ENCODE measurements at places on chromosomes 3 and 15.

DNA sequence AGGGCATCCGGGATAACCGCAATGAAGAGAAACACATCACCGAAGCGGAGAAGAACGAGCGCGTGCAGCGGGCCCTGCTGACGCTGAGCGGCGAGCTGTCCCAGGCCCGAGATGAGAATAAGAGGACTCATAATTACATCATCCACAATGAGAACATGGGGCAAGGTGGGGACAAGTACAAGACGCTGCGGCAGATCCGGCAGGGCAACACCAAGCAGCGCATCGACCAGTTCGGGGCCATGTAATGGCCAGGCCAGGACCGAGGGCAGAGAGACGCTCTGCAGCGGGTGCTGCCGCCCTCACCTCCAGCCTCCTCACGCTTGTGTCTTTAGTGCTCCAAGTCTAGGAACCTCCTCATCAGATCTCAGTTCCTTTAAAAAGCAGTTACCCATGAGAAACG lies 863.7 kb upstream of the ALCAM start:
- H3K27me3 ChIP-seq, result no peaks in the 10 kb centered on the region
- H3K4me3 ChIP-seq, result no peak overlapping the region
- no peaks in the 10 kb centered on the region for H3K36me3 ChIP-seq
- H3K4me1 ChIP-seq, result no peaks in the 10 kb centered on the region
- no peak overlapping the region for H3K27ac ChIP-seq

- peaks cover 21% of the 10 kb centered on the region for H3K36me3 ChIP-seq
- peak overlapping the region; percentile 79 for H3K27ac ChIP-seq
- H3K4me1 ChIP-seq, result peaks cover 38% of the 10 kb centered on the region
These were observed 14.1 kb downstream of the CLDN1 start for GRCh38 chr3:190308154-190308553.

DNA sequence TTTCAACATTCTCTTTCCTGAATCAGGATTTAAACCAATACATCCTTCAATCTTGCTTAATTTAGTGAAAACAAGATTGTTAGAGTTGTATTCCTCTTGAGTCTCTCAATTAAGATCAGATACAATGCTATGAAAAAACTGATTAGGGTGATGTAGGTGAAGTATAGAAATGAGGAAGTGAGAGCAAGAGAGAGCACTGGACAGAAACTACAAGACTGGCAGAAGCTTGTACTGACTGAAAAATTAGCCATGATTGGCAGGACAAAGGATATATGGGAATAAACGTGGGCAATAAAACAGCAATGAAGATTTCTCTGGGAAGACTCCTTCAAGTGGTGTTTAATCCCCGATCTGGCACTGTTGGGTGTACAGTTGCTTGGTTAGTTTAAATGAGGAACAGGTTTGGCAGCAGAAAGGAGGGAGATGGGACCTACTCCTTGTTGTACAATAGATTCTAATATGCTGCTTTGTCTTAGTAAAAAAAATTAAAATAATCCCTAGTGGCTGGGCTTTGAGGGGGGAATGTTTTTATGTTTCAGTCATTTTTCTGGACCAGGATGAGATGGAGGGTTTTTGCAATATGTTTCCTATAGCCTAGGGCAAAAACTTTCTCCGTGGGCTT lies 252.7 kb downstream of the SLC9A9 start:
- no peak overlapping the region for H3K27ac ChIP-seq
- no peak overlapping the region for H3K4me3 ChIP-seq
- H3K36me3 ChIP-seq, result no peaks in the 10 kb centered on the region
- peaks cover 7% of the 10 kb centered on the region for H3K4me1 ChIP-seq
- no peaks in the 10 kb centered on the region for H3K27me3 ChIP-seq
- DNase-seq, result no peak

DNA sequence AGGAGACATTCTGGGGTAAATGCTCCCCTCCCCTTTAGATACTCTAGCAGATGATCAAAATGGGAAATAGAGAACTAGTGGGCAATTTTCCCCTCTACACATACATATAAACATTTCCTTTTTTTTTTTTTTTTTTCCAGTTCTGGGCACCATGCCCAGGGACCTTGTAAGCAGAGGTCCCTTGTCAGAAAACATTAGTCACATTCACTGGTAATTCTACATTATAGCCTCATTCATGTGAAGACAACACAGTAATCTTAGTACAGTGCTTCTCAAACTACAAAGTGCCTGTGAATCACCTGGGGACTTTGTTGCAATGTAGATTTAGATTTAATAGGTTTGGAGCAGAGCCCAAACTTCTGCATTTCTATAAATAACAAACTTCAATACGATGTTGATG lies 60.1 kb upstream of the ACTC1 start:
- no peak for DNase-seq
- peaks cover 21% of the 10 kb centered on the region for H3K36me3 ChIP-seq
- H3K27ac ChIP-seq, result no peak overlapping the region
- H3K27me3 ChIP-seq, result no peaks in the 10 kb centered on the region

DNA sequence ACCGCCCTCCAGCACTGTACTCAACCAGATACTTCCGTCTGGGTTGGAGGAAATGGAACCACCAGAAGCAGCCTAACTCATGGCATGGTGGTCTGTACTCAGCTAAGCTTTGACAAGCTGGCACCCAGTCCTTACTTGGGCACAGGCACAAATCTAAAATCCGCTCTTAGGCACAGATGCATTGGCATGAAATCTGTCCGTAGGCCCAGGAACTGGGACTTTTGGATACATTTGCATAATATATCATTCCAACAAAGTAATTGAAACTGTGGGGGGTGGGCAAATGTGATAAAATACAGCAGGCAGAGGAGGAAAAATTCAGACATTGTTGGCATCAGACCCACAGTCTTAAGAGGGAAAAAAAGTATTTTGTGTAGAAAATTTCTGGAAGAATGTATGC lies 75.4 kb downstream of the C3orf85 start:
- no peaks in the 10 kb centered on the region for H3K27me3 ChIP-seq
- H3K4me1 ChIP-seq, result no peaks in the 10 kb centered on the region
- H3K36me3 ChIP-seq, result no peaks in the 10 kb centered on the region

DNA sequence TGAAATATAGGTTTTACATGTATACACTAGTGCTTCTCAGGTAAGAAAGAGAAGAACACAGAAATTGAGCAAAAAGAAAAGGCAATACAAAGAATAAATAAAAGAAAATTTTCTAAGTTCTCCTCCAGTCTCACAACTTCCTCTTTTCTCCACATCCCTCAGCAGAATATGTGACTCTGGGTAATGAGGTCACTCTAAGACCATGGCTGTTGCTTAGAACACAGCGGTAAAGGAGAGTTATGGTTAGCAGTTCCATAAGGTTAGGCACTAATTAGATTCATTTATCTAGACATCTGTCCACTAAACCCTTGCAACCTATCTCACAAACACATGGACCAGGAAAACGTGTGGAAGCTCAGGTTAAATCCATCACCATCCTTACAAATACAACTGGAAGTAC lies 47.9 kb downstream of the IGSF11 start:
- no peaks in the 10 kb centered on the region for H3K36me3 ChIP-seq
- no peak overlapping the region for H3K4me3 ChIP-seq
- H3K27ac ChIP-seq, result no peak overlapping the region
- DNase-seq, result no peak
- H3K27me3 ChIP-seq, result peaks cover 26% of the 10 kb centered on the region

DNA sequence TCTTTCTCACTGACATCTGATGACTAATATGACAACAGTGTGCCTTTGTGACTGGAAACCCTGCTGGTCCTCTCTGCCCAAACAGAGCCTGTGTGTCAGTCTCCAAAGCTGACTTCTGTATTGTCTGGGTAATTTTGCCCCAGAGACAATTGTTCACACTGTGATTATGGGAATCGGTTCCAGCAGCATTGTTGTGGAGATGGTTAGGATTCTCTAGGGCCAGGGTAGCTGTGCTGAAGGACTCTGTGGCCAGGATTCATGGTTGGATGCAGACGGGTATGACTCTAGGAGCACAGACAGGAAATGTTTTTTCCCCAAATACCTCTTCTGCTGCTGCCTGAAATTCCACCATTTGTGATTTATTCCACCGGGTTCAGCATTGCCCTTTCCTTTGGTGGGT lies 57.5 kb upstream of the ITGA11 start:
- DNase-seq, result no peak
- H3K4me1 ChIP-seq, result peaks cover 16% of the 10 kb centered on the region
- H3K36me3 ChIP-seq, result no peaks in the 10 kb centered on the region
- no peak overlapping the region for H3K27ac ChIP-seq

GRCh38 chr3:31962801-31963205 lies 18.3 kb downstream of the OSBPL10 start:
- H3K27ac ChIP-seq, result no peak overlapping the region
- peaks cover 36% of the 10 kb centered on the region for H3K4me1 ChIP-seq
- H3K36me3 ChIP-seq, result peaks cover 3% of the 10 kb centered on the region
- no peak overlapping the region for H3K4me3 ChIP-seq
- DNase-seq, result no peak

DNA sequence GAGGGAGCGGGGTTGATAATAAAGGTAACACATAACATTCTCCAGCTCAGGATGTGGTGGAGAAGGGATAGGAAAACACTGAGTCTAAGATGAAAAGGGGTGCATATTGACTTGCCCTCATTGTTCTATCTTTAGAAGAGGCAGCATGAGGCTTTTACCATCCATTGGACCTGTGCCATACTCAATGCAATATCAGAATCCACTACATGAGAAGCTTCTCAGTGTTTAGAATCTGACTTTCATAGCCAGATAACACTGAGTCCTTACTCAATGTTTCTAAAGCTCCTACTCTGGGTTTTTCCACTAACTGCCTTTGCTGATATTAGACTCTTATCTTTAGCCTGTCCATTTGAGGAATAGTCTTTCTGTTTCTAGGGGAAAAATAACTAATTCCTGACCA lies 24.3 kb upstream of the GADL1 start:
- no peak overlapping the region for H3K27ac ChIP-seq
- DNase-seq, result no peak
- H3K27me3 ChIP-seq, result no peaks in the 10 kb centered on the region
- peaks cover 4% of the 10 kb centered on the region for H3K4me1 ChIP-seq
- H3K36me3 ChIP-seq, result no peaks in the 10 kb centered on the region
- no peak overlapping the region for H3K4me3 ChIP-seq

DNA sequence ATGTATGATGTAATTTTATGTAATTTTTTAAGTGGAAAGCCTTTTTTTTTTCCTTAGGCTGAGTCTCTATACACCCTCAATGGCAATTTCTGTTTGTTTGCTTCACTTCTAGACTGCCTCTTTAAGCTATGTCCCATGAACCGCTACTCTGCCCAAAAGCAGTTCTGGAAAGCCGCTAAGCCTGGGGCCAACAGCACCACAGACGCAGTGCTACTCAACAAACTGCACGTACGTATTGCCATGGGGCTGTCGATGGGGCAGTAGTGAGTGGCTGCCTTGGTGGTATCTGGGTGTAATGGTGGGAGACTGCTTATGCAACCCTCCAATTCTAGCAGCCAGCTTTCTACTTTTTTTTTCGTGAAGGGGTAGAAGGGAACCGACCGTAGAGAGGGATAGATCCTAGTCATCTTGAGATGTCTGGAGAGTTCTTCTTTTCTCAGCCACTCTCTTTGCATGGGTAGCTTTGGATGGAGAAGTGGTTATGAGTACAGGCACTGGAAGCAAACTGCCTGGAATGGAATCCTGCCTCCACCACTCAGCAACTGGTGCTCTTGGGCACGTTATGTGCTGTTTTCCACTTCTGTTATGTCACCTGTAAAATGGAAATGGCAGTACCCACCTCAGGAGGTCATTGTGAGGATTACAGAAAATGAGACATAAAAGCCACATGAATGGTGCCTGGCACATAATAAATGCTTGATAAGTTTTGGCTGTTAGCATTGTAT lies 134.7 kb downstream of the ITPR1 start:
- H3K36me3 ChIP-seq, result no peaks in the 10 kb centered on the region
- no peaks in the 10 kb centered on the region for H3K4me1 ChIP-seq
- no peak overlapping the region for H3K4me3 ChIP-seq

- H3K4me1 ChIP-seq, result peaks cover 9% of the 10 kb centered on the region
- no peak for DNase-seq
- H3K36me3 ChIP-seq, result no peaks in the 10 kb centered on the region
- H3K27ac ChIP-seq, result no peak overlapping the region
- H3K27me3 ChIP-seq, result peaks cover 52% of the 10 kb centered on the region
These were observed 94.0 kb downstream of the CYP19A1 start for GRCh38 chr15:51244423-51244869.

DNA sequence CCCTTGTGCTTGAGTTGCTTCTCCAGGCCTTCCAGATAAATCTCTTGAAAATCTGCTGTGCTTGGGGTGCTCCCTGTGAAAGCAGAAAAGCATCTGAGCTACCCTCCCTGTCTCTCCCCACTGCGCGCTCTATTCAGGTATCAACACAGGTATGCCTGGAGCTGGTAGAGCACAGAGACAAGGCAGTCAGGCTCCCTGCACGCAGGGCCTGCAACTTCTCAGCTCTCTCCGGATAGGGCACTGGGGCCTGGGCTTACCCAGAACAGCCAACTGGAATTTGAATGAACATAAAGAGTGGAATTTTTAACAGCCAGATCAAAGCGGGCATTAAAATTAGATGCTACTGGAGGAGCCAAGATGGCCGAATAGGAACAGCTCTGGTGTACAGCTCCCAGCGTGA lies 183.6 kb downstream of the XXYLT1 start:
- H3K4me1 ChIP-seq, result peaks cover 14% of the 10 kb centered on the region
- H3K27me3 ChIP-seq, result no peaks in the 10 kb centered on the region
- no peaks in the 10 kb centered on the region for H3K36me3 ChIP-seq
- H3K27ac ChIP-seq, result peak overlapping the region; percentile 95
- DNase-seq, result no peak

DNA sequence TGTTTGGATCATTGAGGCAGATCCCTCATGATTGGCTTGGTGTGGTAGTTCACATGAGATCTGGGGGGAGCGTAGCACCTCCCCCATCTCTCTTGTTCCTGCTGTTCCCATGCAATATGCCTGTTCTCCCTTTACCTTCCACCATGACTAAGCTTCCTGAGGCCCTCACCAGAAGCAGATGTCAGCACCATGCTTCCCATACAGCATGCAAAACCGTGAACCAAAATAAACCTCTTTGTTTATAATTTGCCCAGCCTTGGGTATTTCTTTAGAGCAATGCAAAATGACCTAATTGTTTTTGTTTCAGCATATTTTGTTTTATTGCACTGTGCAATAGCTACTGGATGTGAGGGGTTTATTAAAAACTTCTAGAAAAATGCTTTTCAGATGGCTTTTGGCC lies 56.6 kb upstream of the CHST2 start:
- DNase-seq, result no peak
- peaks cover 7% of the 10 kb centered on the region for H3K36me3 ChIP-seq
- no peak overlapping the region for H3K27ac ChIP-seq
- no peaks in the 10 kb centered on the region for H3K4me1 ChIP-seq

DNA sequence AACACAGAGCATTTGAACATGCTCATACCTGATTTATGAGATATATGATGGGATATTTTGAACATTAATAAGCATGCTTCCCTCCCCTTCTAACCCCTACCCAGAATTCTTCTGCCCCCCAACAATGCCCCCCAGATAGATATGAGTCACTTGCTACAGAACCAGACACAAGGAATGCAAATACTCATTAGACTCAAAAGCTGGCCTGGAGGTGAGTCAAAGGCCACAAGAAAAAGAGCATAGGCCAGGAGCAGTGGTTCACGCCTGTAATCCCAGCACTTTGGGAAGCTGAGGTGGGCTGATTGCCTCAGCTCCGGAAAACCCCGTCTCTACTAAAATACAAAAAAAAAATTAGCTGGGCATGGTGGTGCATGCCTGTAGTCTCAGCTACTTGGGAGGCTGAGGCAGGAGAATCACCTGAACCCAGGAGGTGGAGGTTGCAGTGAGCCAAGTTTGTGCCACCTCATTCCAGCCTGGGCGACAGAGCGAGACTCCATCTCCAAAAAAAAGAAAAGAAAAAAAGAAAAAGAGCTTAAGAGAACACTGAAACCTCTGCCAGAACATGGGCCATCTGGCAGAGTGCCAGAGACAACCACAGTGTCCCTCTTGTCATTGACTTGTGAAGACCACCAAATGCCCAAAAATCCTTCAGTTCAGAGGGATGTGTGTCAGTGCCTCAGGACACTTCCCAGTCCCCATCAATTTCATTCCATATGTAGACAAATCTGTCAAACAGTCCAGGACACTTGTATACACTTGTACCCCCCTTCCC lies 3.9 kb upstream of the SH3GL3 start:
- no peak overlapping the region for H3K27ac ChIP-seq
- H3K36me3 ChIP-seq, result no peaks in the 10 kb centered on the region
- DNase-seq, result no peak
- peaks cover 22% of the 10 kb centered on the region for H3K27me3 ChIP-seq
- no peak overlapping the region for H3K4me3 ChIP-seq
